ENCODE measurements at places on chromosomes 7 and 10.
A peak's percentile ranks its signal among the peaks of the same experiment; 100 is the strongest.

DNA sequence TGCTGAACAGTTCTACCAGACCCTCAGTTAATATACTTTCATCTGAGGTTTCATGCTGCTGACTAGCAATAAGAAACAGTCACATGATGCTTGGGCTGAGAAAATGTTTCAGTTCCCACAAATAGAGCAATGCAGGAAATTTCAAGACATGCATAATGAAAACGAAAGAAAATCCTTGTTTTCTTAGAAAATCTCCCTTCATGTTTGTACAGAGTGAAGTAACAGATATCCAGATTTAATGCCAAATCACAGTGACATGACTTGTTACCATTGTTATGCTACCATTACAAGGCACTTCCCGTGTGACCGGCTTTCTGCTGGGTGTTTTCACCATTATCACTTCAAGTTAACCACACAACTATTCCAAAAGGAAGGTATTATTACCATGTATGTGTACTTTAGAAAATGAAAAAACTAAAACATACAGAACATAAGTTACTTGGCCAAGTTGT is 121.7 kb downstream of the DOCK4 start:
- DNase-seq: peak; percentile 16

- no peak for DNase-seq
Observed at GRCh38 chr10:49300140-49300974, 1.4 kb downstream of the C10orf71 start.

- DNase-seq: no peak
Observed at GRCh38 chr7:95482424-95482823, 3.3 kb upstream of the ASB4 start.

DNA sequence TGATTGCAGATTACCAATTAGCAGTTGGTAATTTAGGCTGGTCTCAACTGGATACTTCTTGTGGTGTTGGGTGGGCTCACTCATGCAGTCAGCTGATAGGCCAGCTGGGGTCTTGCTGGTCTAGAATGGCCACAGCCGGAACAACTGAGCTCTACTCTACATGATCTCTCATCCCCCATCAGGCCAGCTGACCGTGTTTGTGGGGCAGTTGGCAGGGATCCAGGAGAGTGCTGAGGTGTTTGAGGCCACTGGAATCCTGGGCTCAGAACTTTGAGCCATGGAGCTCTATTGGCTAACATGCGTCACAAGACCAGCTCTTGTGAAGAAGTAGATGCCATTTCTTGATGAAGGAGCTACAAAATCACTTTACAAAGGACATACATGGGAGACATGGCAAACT is 242.4 kb downstream of the GFRA1 start:
- DNase-seq: no peak

DNA sequence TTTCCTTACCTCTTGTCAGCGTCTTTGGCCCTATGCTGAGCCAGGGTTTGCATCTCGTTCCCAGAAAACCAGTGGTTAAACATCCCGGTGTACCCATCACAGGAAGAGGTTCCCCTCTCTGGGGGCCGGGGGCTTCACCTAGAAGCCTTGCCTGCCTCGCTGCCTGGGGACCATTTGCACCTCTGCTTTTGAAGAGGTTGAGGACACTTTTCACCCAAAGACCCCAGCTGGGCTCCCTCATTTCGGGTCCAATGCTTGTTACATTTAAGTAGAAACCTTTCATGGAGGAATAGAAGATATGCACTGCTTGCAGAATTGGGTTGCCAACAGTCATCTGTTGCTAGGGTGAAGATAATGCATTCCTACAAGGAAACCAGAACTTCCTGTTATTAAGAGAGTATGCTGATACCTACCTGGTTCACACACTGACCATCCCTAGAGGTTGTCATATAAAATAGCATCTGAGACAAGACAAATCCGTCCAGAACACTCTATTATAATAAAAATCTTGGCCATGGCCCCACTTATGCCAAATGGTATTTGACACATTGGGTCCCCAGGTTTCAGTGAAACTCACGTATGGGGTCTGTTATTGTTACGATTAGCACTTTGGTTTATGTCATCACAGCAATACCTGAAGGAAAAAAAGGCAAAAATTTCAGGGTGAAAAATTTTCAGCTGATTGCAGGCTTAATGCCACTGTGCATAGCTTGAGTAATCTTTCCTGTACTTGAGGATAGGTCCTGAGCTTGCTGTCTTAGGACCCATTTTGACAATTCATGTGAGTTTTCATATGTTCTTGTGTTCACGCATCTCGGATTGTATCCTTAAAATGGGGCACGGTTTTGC is 917 bp downstream of the ZNF365 start:
- no peak for DNase-seq

DNA sequence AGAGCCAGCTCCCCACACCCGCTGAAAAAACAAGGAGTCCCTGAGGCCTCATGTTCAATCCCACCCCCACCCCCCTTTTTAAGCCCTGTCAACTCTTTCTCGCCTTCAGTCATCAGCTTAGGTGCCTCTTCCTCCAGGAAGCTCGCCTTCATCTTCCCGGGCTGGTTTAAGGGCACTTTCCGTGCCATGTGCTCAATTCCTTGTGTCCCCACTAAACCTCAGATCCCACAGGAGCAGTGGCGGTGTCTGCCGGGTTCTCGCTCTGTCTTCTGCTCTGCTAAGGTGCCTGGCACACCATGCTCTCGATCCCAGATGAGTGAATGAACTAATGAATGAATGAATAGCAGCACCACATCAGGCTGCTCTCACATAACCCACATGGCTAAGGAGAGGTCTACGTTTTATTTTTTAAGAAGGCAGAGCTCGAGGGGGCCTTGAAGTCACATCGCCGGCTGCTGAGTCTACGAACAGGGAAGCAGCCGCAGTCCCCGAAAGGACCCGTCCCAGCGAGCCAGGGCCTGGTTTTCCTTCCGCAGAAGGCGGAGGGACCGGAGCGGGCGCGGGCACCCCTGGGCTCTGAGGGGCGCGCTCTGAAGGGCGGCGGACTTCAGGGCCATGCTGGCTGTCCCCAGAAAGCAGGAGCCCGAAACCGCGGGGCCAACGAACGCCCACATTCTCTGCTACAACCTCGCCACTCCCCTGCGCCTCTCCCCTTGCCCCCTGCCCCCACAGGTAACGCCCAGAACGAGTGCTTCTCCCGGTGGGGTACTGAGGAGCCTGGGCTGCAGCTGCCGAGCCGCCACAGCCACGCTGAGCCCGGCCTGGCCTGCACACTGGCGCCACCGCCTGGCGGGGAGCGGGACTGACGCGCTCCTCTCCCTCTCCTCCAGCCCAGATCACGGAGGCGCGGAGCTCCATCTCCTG is 73.4 kb upstream of the KCNMA1 start:
- DNase-seq: no peak

- DNase-seq: no peak
Observed at GRCh38 chr7:33192695-33193291, 63.4 kb downstream of the BBS9 start.

DNA sequence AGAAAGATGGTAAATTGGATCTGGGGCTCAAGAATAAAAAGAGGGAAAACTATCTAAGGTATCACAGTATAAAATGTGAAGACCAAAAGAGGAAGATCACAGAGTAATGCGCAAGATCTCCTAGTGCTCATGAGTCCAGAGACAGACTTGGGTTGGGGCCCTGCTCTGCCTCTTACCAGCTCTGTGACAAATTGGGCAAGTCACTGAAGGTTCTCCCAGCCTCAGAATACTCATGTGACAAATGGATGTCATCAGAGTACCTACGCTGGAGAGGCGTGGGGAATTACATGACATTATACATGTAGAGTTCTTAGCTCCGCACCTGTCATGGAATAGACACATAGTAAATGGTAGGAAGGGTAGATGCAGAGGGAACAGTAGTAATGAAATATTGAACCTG is 124.4 kb downstream of the DOCK4 start:
- no peak for DNase-seq

GRCh38 chr7:105157278-105157677 is 143.3 kb downstream of the KMT2E start:
- DNase-seq: no peak

DNA sequence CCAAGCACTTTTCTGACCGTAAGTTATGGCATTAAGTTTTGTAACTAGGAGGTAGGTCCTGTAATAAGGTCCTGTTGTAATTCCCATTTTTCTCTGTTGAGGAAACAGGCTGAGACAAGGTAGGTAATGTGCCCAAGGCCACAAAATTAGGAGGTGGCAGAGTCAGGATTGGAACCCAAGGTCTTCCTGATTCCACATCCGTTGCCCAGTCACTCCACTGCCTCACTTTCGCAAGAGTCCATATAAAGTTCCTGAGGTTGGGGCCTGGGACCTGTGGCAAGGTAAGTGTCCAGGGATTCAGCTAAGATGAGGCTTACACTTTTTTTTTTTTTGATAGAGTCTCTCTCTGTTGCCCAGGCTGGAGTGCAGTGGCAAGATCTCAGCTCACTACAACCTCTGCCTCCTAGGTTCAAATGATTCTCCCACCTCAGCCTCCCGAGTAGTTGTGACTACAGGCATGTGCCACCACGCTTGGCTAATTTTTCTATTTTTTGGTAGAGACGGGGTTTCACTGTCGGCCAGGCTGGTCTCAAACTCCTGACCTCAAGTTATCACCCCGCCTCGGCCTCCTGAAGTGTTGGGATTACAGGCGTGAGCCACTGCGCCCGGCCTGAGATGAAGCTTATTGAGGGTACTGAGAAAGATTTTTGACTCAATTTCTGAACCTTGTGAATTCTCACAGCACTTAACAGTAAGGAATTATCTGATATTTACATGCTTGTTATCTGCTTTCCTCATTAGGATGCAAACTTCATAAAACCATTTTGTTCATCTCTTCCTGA is 20.3 kb upstream of the GNA12 start:
- no peak for DNase-seq

GRCh38 chr7:137980308-137980707 is 21.6 kb downstream of the CREB3L2 start:
- no peak for DNase-seq

DNA sequence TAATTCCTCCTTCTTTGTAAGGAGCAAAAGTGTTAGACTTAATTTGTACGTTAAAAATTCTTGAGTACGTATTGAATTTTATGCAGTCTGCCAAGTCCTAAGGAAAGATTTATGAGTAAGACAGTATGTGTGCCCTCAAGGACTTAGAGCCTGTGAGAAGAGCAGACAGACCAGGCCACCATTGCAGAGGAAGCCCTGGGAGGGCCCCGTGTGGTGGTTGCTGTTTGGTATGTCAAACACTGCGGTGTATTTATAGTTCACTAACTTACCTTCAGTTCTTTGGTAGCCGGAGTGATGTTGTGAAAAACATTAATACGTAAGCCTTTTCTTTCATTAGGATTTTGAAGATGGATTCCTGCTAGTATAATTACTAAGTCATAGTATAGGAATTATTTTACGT is 82.9 kb downstream of the GALNT11 start:
- no peak for DNase-seq

- no peak for DNase-seq
Observed at GRCh38 chr10:21702633-21703111, 168.6 kb downstream of the MLLT10 start.

- no peak for DNase-seq
Observed at GRCh38 chr10:121830101-121830500, 97.7 kb downstream of the ATE1 start.

GRCh38 chr7:38655833-38656774 is 24.9 kb upstream of the AMPH start:
- DNase-seq: no peak

GRCh38 chr7:148017126-148017525 is 573.4 kb upstream of the C7orf33 start:
- DNase-seq: no peak
